HFFc6 (cell line): ENCODE measurements at places on chromosomes 6 and 20. TPM values are rescaled to one million over a fixed set of nuclear protein-coding genes. Genes with fewer than 3 reads are reported as not detected.

DNA sequence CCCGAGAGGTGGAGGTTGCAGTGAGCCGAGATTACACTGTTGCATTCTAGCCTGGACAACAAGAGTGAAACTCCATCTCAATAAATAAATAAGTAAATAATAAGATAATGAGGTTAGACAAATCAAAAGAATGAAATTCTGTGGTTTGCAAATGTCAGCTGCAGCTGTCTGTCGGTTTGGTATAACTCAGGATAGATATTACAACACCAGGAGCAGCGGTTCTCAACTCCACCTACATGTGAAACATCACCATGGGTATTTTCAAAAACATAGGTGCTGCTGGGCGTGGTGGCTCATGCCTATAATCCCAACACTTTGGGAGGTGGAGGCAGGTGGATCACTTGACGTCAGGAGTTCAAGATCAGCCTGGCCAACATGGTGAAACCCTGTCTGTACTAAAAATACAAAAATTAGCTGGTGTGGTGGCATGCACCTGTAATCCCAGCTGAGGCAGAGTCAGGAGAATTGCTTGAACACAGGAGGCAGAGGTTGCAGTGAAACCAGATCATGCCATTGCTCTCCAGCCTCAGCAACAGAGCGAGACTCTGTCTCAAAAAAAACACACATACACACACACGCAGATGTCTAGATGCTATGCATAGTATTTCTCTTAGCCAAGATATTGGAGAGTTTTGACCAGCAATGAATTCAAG lies 126.1 kb upstream of the LAMP5 start:
- no peak for DNase-seq

- peak; percentile 13 for DNase-seq
Measured at GRCh38 chr6:46998436-46999017, 43.6 kb downstream of the ADGRF1 start.

- no peak for DNase-seq
Measured at GRCh38 chr20:22453244-22454080, 130.9 kb downstream of the FOXA2 start.

GRCh38 chr6:137084865-137085617 lies 40.3 kb upstream of the IL20RA start:
- no peak for DNase-seq

DNA sequence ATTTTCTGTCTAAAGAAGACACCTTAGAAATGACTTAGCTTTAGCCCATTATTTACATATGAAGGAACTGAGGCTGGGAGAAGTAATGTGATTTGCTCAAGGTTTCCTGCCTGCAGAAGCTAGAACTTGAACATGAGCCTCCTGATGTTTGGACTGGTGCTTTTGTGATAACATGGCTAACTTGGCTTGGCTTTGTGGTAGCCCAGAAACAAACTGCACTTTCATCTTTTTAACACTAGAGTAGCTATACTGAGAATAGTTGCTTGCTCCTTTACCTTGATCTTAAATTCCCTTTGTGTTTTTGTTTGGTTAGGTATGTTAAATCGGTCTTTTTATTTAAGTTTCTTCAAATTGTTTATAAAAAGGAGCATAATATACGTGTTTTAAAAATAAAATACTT lies 163.5 kb upstream of the MANEA start:
- no peak for DNase-seq

GRCh38 chr6:135449246-135449645 lies 48.3 kb downstream of the AHI1 start:
- DNase-seq: no peak

- DNase-seq: no peak
Measured at GRCh38 chr6:163712566-163712961, 298.0 kb downstream of the QKI start.

DNA sequence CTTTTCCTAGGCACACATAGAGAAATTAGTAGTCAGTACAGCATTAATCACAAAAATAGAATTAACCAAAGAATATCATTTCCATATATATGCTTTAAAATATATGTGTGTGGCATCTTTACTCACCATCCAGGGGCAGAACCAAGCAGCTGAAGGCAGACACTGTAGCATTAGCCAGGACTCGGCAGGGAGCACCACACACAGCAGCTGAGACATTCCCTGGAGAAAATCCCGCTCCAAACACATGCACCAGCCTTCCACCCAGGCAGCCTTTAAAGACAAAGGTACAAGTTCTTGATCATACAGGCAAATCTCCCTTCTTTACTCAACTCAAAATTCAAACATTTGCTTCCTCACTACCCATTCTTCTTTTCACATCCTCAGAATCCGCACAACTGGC lies 64.7 kb downstream of the PKHD1 start:
- DNase-seq: no peak

- DNase-seq: peak; percentile 54
Measured at GRCh38 chr20:5065166-5065878, 54.4 kb downstream of the PCNA start.

GRCh38 chr6:150710236-150710635 lies 110.6 kb downstream of the PLEKHG1 start:
- DNase-seq: no peak

- no peak for DNase-seq
Measured at GRCh38 chr6:135939208-135939591, 87.7 kb downstream of the PDE7B start.

GRCh38 chr6:20069021-20069522 lies 143.2 kb downstream of the MBOAT1 start:
- no peak for DNase-seq

DNA sequence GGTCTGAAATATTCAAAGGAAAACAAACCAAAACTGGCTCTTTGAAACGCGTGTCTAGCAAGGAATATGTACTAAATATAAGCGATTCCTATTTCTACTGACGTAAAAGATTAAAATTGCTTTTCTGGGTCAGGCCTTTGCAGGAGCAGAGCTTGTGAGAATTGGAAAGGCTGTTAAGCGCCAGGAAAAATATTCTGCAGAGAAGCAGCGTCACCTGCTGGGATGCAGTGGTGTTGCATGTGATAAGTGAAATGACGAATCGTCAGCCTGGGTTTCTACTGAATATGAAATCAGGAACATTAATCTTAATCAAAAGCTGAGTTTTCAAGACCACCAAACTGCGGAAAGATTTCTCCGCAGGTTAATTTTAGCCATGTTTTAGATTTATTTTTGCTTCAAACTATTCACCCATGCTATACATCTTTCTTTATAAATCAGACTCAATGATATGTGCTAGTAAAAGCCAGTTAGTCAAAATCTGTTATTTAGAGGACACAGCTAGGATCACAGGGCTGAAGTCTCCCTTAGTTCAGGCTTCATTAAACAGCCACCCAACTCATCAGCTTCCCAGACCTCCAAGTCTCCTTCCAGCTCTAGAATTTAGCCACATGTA lies 67.4 kb downstream of the ALDH8A1 start:
- peak; percentile 70 for DNase-seq

- no peak for DNase-seq
Measured at GRCh38 chr20:63202021-63202420, 13.9 kb downstream of the YTHDF1 start.

DNA sequence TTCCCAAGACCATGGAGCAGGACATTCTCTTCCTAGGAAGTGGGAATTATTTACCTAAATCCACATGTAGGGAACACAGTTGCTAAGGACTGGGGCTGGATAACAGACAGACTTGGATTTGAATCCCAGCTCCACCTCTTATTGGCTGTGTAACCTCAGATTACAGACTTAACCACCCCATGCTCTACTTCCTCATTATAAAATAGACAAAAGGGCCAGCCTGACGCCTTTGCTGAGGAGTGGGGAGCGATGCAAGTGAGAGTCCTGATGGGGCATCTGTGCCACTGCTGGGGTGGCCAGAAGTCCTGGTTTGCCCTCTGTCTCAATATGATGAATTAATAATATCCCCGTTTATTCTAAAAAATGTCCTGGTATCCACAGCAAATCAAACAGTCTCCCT lies 46.8 kb downstream of the SPATA2 start:
- no peak for DNase-seq

DNA sequence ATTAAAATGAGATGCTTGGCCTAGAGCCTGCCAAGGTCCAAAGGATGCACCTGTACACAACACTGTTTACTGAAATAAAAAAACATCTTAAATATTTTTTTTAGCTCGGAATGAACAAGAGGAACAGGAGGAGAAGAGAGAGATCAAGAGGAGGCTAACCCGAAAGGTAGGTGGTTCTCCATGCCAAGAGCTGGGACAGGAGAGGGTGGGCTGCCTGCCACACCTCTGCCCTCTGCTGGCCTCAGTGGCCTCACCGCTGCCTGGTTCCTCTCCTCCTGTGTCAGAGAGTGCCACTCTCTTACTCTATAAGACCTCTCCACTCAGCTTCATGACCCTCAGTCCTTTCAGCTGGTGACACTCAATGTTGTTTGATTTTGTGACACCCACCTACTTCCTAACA lies 50.2 kb downstream of the TBC1D7 start:
- DNase-seq: no peak

DNA sequence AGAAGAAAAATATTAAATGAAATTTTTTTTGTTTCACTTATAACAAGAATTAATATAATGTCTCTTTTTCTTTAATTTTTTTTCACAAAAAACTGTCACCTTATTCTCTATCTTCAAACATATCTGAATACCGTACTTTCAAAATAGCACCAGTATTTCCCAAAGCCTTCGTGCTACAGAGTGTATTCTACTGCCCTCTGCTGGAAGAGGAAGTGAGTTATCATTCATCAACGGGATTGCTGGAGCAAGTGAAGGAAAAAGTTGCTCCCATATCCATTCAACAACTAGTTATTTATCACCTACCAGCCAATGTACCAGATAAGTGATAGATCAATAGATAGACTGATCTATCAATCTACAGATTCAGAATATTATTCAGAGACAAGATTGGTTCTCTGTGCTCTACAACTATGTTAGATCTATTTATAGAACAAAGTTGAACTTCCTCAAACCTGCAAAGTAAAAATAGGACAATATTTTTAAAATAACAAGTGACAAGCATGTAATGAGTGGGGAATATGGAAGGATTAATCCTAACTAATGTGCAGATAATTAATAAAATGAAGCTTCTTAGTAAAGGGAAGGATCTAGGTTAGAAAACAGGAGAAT lies 26.7 kb upstream of the TFAP2B start:
- peak; percentile 24 for DNase-seq

GRCh38 chr6:154197196-154197860 lies 158.3 kb downstream of the OPRM1 start:
- no peak for DNase-seq

DNA sequence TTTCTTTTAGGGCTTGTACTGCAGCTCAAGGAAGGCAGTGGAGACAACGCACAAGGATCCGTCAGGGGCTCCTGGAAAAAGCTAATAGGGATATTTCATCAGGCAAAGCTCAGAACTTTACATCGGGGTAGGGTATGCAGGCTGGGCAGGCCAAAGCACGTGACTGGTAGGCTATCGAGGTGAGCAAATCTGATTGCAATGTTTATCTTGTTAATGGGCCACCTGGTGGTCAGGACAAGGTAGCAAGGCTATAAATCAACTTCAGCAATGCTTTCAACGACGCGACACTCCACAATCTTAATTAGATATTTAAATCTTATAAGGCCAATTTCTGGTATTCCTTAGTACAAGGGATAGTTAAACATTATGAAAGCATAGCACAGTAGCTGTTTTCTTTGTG lies 1302.8 kb upstream of the EYS start:
- no peak for DNase-seq

- DNase-seq: no peak
Measured at GRCh38 chr20:37346535-37347346, 801 bp downstream of the SRC start.

The TINAG gene
- not detected in 2 replicates for total RNA-seq

The TMEM244 gene
- not detected in 3 replicates for total RNA-seq

The GPLD1 gene
- 0.21 and 0.26 TPM in 2 replicates for total RNA-seq

The GSTA2 gene
- not detected in 3 replicates for total RNA-seq

The GRM4 gene
- total RNA-seq: 0.07 TPM in 1 of 3 replicates, not detected in the others

The SPATA25 gene
- 0.36 to 0.48 TPM in 2 of 3 replicates, not detected in the other for total RNA-seq

The MPIG6B gene
- not detected in 2 replicates for total RNA-seq

The MMS22L gene
- total RNA-seq: 5.8 to 13.6 TPM (median 13.5 TPM) in 3 replicates

The IMPG1 gene
- total RNA-seq: not detected in 2 replicates

The IL20RA gene
- total RNA-seq: not detected in 3 replicates

The GZF1 gene
- total RNA-seq: 9.9 to 15.9 TPM (median 14.7 TPM) in 3 replicates

The BPI gene
- not detected in 2 replicates for total RNA-seq

The TRIM38 gene
- total RNA-seq: 5.2 to 7.3 TPM (median 6.1 TPM) in 3 replicates

The PI3 gene
- not detected in 3 replicates for total RNA-seq

The MUCL3 gene
- not detected in 3 replicates for total RNA-seq

The LSM2 gene
- total RNA-seq: 36.2 to 52.7 TPM (median 43.2 TPM) in 3 replicates

The APCDD1L gene
- 14.5 to 36.8 TPM (median 22.8 TPM) in 3 replicates for total RNA-seq

The OR12D3 gene
- total RNA-seq: not detected in 3 replicates

The EEF1A2 gene
- total RNA-seq: 1.6 to 7.1 TPM (median 4.0 TPM) in 3 replicates
